Pancreas (tissue), 10 donors: ENCODE measurements at places on chromosomes 12 and 14. TPM values are rescaled to one million over a fixed set of nuclear protein-coding genes. Genes with fewer than 3 reads are reported as not detected.

The OTOGL gene
- polyA plus RNA-seq = 0.42 TPM

The CDCA3 gene
- 0.80 TPM for polyA plus RNA-seq

The P2RX2 gene
- 6.1 TPM for polyA plus RNA-seq

The MIPOL1 gene
- polyA plus RNA-seq = 2.5 TPM

The SSPN gene
- polyA plus RNA-seq = 2.1 TPM

The FAM186B gene
- 0.56 TPM for polyA plus RNA-seq

The PLBD1 gene
- 3.2 TPM for polyA plus RNA-seq

The STON2 gene
- polyA plus RNA-seq = 0.76 TPM

The GLIPR1L1 gene
- not detected for polyA plus RNA-seq

The LYZ gene
- polyA plus RNA-seq = 29.4 TPM

The LRP1-AS gene
- not detected for polyA plus RNA-seq

The GPRC5D gene
- 0.33 TPM for polyA plus RNA-seq

The KRT6B gene
- polyA plus RNA-seq = 0.23 TPM

The SSTR1 gene
- polyA plus RNA-seq = 0.95 TPM

GRCh38 chr12:11958221-11959091 lies 112.3 kb upstream of the BCL2L14 start:
- H3K27ac ChIP-seq = no peak overlapping the region
- no peaks in the 10 kb centered on the region for H3K4me1 ChIP-seq
- DNase-seq = no peak

DNA sequence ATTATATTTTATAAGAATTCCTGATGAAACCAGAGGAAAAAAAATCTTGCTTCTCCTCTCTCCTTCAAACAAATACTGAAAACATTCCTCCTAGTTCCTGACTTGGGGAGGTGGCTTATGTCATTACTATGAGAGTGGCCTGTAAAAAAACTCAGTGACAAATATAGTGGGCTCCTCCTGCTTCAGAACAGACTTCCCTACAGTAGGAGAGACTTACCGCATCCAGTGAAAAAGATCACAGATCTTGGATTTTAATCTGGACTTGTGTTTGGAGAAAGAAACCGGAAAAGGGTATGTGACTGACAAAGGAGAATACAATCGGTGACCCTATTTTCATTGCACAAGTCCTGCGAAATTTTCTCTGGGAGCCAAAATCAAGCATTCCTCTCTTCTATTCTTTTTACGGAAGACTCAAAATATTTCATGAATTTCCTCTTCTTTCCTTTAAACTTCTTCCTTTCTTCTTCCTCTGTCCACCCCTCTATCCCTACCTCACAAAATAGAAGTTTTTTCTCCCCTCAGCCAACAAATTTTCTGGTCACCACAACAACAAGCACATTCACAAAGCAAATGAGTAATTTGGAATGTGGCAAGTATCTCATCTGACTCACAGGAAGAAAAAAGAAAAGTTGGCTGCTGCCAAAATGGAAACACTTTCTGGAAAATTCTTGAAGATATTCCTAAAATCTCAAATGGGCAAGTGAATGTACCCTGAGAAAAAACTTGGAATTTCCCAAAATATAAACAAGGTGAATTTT lies 185.1 kb upstream of the CDKN3 start:
- DNase-seq = no peak
- H3K27ac ChIP-seq = no peak overlapping the region
- H3K36me3 ChIP-seq = no peaks in the 10 kb centered on the region
- no peaks in the 10 kb centered on the region for H3K27me3 ChIP-seq
- H3K4me3 ChIP-seq = no peak overlapping the region

DNA sequence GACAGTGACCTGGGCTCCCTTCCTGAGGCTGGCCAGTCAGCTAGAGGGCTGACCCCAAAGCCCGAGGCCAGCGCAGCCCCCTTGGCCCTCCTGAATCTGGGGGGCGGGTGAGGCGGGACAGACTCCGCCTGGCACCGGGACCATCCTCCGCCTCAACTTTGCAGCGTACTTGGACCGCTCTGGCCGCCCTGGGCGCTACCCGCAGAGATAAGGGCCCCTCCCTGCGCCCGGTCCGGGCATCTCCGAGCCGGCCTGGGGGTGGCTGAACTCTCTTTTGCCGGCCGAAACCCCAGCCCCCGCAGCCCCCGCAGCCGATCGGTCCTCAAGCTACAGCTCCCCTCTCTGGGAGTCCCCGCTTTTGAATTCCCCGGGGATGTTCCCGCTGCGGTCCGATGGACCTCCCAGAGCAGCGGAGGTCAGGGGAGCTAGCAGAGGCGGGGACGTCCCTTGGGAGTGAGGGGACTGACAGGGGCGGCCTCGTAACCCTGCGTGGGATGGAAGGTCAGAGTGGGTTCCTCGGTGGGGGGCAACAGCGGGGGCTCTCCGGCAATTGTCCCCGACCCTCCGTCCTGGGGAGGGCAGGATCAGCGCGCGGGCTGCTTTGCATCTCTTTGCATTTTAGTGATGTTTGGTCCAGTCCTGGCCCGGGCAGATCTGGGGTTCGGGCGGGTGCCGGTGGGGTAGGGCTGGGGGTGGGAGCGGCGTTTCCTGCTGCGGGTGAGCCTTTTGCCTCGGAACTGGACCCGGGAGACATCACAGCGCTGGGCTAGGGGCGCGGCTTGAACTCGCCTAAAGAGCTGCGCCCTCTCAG lies at the start of gene CRIP1:
CRIP1 (plus strand) TSS at position 724 of the 811 bp plus-strand sequence. CDS start 374 bp downstream, outside the sequence.
- H3K36me3 ChIP-seq = no peaks in the 10 kb centered on the region
- H3K4me3 ChIP-seq = peak within 1 kb of the TSS; percentile 14
- peak; percentile 48 for DNase-seq
- peaks cover 8% of the 10 kb centered on the region for H3K4me1 ChIP-seq
- H3K27ac ChIP-seq = no peak within 1 kb of the TSS
- no peaks in the 10 kb centered on the region for H3K27me3 ChIP-seq

- H3K36me3 ChIP-seq = no peaks in the 10 kb centered on the region
- H3K4me3 ChIP-seq = no peak overlapping the region
- H3K4me1 ChIP-seq = peaks cover 5% of the 10 kb centered on the region
- no peak overlapping the region for H3K27ac ChIP-seq
- no peak for DNase-seq
Observed at GRCh38 chr14:100037353-100037752, 27.9 kb upstream of the EVL start.

GRCh38 chr14:92558319-92558718 lies 44.7 kb downstream of the RIN3 start:
- no peak for DNase-seq
- H3K4me3 ChIP-seq = no peak overlapping the region

DNA sequence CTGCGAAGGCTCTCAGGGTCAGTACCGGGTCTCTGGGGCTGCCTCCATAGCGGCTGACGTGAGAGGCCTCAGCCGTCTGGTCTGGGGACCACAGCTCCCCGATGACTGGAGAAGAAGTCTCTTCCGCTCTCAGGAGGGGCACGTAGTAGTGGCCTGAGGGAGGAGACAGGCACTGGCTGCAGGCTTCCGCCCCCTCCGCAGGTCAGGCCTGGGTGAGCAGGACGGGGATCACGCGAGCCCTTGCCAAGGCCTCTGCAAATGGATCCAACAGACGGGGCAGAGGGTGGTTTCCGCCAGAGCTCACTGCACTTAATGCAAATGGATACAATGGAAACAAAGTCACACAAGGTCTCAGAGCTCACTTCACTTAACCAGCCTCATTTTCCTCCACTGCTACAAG lies 24.7 kb downstream of the ANKLE2 start:
- no peaks in the 10 kb centered on the region for H3K27me3 ChIP-seq
- no peak overlapping the region for H3K27ac ChIP-seq
- H3K36me3 ChIP-seq = no peaks in the 10 kb centered on the region
- no peak for DNase-seq
- no peak overlapping the region for H3K4me3 ChIP-seq

- DNase-seq = peak; percentile 52
- peaks cover 10% of the 10 kb centered on the region for H3K4me1 ChIP-seq
- peak overlapping the region; percentile 87 for H3K27ac ChIP-seq
- H3K27me3 ChIP-seq = no peaks in the 10 kb centered on the region
Observed at GRCh38 chr12:6852651-6853354, 853 bp downstream of the USP5 start.

- peak overlapping the region; percentile 28 for H3K27ac ChIP-seq
- H3K4me1 ChIP-seq = no peaks in the 10 kb centered on the region
- peak overlapping the region; percentile 55 for H3K4me3 ChIP-seq
- H3K27me3 ChIP-seq = peaks cover 5% of the 10 kb centered on the region
- no peak for DNase-seq
- H3K36me3 ChIP-seq = no peaks in the 10 kb centered on the region
Observed at GRCh38 chr12:53750812-53751335, 905 bp downstream of the CISTR start.

- no peak overlapping the region for H3K27ac ChIP-seq
- no peak overlapping the region for H3K4me3 ChIP-seq
- no peak for DNase-seq
- no peaks in the 10 kb centered on the region for H3K36me3 ChIP-seq
Observed at GRCh38 chr14:100562751-100563150, 24.5 kb downstream of the BEGAIN start.

GRCh38 chr12:98096436-98096835 lies 419.0 kb upstream of the TMPO start:
- H3K4me1 ChIP-seq = no peaks in the 10 kb centered on the region
- no peaks in the 10 kb centered on the region for H3K36me3 ChIP-seq
- no peak for DNase-seq
- H3K27me3 ChIP-seq = no peaks in the 10 kb centered on the region
- no peak overlapping the region for H3K4me3 ChIP-seq

- H3K4me1 ChIP-seq = no peaks in the 10 kb centered on the region
- no peaks in the 10 kb centered on the region for H3K36me3 ChIP-seq
- H3K4me3 ChIP-seq = no peak overlapping the region
- H3K27me3 ChIP-seq = no peaks in the 10 kb centered on the region
Observed at GRCh38 chr14:37992499-37992898, 215.2 kb upstream of the SSTR1 start.

GRCh38 chr12:50619610-50619958 lies 114.8 kb downstream of the DIP2B start:
- H3K4me1 ChIP-seq = peaks cover 36% of the 10 kb centered on the region
- no peaks in the 10 kb centered on the region for H3K36me3 ChIP-seq
- no peaks in the 10 kb centered on the region for H3K27me3 ChIP-seq
- no peak overlapping the region for H3K4me3 ChIP-seq
- H3K27ac ChIP-seq = no peak overlapping the region

GRCh38 chr12:54596526-54596946 lies 8.1 kb upstream of the PPP1R1A start:
- peak; percentile 86 for DNase-seq
- no peak overlapping the region for H3K27ac ChIP-seq
- H3K27me3 ChIP-seq = no peaks in the 10 kb centered on the region
- H3K4me1 ChIP-seq = no peaks in the 10 kb centered on the region

DNA sequence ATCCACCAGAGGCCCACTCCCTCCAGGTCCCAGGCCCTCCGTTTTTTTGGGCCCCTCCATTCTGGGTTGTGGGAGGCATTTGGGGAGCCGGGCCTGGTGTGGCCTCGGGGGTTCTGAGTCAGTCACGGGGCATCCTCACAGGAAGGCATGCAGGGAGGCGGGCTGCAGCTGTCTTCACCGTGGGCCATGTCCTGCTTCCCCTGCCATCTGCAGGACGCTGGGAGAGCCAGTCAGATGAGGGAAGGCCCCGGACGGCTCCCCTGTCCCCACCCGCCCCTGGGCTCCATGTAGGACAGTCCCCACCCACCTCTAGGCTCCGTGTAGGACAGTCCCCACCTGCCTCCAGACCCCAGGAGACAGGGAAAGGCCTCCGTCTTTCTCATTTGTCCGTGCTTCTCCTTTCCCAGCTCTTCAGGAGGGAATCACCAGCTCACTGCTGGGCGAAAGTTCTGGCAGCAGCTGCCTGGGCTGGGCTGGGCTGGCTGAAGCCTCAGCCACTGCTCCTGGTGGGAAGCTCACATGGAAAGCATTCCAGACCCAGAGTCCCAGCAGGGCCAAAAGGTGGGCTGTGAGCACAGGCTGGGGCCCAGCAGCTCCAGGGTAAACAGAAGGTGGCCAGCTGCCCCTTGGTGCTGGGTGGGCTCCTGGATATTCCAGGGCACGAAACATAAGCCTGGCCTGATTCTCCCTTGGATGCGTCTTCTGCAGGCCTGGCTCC lies 217.8 kb downstream of the KIF26A start:
- no peaks in the 10 kb centered on the region for H3K27me3 ChIP-seq
- H3K4me1 ChIP-seq = no peaks in the 10 kb centered on the region
- H3K4me3 ChIP-seq = no peak overlapping the region
- no peak for DNase-seq

GRCh38 chr12:92039046-92039445 lies 106.6 kb downstream of the BTG1 start:
- H3K4me3 ChIP-seq = no peak overlapping the region
- no peaks in the 10 kb centered on the region for H3K36me3 ChIP-seq
- H3K27me3 ChIP-seq = no peaks in the 10 kb centered on the region
- no peak for DNase-seq
- H3K4me1 ChIP-seq = peaks cover 16% of the 10 kb centered on the region
- H3K27ac ChIP-seq = no peak overlapping the region

DNA sequence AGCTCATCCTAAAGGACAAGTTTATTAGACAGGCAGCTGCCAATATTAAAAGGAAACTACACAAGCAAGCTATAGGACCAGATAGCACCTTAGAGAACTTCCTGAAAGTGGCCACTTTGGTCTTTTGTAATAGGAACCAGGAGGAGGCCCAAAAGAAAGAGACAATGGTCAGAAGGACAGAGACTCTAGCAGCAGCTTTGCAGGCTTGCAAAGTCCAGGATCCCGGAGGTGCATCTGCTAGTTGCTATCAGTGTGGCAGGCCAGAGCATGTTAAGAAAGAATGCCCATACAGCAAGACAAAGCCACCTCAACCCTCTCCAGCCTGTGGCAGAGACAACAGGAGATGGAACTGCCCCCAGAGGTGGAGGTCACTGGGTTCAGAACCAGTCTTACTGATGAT lies 23.4 kb downstream of the APOBEC1 start:
- H3K36me3 ChIP-seq = no peaks in the 10 kb centered on the region
- no peaks in the 10 kb centered on the region for H3K4me1 ChIP-seq
- DNase-seq = no peak
- no peak overlapping the region for H3K4me3 ChIP-seq
- H3K27me3 ChIP-seq = no peaks in the 10 kb centered on the region

- DNase-seq = no peak
- H3K27ac ChIP-seq = no peak overlapping the region
- no peaks in the 10 kb centered on the region for H3K27me3 ChIP-seq
- no peaks in the 10 kb centered on the region for H3K4me1 ChIP-seq
- no peak overlapping the region for H3K4me3 ChIP-seq
Observed at GRCh38 chr12:80419644-80420043, 24.4 kb upstream of the PTPRQ start.

- no peak overlapping the region for H3K27ac ChIP-seq
- H3K4me1 ChIP-seq = peaks cover 16% of the 10 kb centered on the region
- H3K27me3 ChIP-seq = no peaks in the 10 kb centered on the region
- H3K4me3 ChIP-seq = no peak overlapping the region
- H3K36me3 ChIP-seq = no peaks in the 10 kb centered on the region
Observed at GRCh38 chr14:100031506-100032281, 33.5 kb upstream of the EVL start.

GRCh38 chr14:90871605-90872233 lies 55.5 kb upstream of the TTC7B start:
- no peaks in the 10 kb centered on the region for H3K4me1 ChIP-seq
- DNase-seq = no peak
- H3K27ac ChIP-seq = no peak overlapping the region
- H3K4me3 ChIP-seq = no peak overlapping the region
- no peaks in the 10 kb centered on the region for H3K36me3 ChIP-seq
- H3K27me3 ChIP-seq = no peaks in the 10 kb centered on the region
